ENCODE measurements at places on chromosomes 11 and 22.

- DNase-seq, result no peak
These were observed 143.4 kb downstream of the MAML2 start for GRCh38 chr11:96199563-96200025.

- no peak for DNase-seq
These were observed 14.0 kb downstream of the TRIM29 start for GRCh38 chr11:120123946-120124345.

DNA sequence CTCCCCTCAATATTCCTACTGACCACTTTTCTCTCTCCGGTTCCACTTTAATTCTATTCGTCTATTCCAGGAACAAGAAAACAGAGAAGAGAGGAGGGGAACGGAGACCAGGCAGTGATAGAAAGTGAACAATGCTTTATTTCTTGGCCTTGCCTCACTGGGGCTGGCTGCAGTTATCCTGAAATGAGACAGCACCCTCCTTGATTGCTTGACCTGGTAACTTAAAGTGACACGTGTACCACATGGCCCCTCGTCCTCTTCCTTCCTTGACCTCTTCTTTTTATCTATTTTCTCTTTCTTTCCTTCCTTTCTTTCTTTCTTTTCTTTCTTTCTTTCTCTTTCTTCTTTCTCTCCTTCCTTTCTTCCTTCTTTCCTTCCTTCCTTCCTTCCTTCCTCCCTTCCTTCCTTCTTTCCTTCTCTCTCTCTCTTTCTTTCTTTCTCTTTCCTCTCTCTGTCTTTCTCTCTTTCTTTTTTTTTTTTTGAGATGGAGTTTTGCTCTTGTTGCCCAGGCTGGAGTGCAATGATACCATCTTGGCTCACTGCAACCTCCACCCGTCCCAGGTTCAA, 52.8 kb upstream of the CLMP start:
- no peak for DNase-seq

DNA sequence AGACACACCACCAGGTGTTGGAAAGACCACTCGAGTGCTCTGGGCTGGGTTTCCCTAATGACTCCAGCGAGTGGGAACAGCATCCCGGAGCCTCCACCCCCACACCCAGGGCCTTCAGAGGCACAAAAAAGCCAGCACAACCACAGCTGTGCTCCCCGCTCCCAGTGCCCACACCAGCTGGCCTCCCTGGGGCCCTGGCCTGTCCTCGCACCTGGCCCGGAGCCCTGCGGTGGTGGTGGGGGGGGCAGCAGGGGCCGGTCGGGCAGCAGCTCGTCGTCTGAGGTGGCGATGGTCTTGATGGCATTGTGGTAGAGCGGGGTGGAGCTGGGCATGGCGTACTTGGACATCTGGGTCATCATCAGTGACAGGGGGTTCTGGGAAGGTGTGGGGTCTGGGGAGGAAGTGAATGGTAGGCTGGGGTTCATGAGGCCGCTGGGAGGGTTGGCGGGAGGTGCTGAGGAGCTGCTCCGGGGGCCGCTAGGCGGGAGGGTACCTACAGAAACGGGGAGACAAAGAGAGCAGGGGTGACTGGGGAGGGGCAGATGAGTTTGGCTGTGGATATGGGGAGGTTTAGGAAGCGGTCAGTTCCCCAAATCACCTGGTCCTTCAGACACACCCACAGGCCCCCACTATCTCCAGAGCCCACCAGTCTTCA, 16.1 kb downstream of the CXCR5 start:
- no peak for DNase-seq

- no peak for DNase-seq
These were observed 9.0 kb upstream of the NUCB2 start for GRCh38 chr11:17267576-17267975.

DNA sequence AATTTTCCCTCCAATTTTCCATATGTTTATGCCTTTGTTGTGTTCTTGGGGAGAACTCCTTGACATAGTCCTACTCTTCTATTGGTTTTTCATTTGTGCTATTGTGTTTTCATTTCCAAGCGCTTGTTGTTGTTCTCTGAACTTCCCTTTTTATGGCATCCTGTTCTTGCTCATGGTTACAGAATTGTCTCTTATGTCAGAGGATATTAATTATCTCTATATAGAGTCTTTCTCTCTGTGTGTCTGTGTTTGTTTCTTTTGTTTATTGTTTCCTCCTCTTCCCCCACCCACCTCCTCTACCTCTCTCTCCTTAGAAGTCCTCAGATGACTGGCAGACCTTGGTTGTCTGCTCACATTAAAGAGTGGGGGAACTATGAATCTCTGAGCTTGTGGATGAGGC, 69.9 kb downstream of the HORMAD2 start:
- DNase-seq, result no peak

DNA sequence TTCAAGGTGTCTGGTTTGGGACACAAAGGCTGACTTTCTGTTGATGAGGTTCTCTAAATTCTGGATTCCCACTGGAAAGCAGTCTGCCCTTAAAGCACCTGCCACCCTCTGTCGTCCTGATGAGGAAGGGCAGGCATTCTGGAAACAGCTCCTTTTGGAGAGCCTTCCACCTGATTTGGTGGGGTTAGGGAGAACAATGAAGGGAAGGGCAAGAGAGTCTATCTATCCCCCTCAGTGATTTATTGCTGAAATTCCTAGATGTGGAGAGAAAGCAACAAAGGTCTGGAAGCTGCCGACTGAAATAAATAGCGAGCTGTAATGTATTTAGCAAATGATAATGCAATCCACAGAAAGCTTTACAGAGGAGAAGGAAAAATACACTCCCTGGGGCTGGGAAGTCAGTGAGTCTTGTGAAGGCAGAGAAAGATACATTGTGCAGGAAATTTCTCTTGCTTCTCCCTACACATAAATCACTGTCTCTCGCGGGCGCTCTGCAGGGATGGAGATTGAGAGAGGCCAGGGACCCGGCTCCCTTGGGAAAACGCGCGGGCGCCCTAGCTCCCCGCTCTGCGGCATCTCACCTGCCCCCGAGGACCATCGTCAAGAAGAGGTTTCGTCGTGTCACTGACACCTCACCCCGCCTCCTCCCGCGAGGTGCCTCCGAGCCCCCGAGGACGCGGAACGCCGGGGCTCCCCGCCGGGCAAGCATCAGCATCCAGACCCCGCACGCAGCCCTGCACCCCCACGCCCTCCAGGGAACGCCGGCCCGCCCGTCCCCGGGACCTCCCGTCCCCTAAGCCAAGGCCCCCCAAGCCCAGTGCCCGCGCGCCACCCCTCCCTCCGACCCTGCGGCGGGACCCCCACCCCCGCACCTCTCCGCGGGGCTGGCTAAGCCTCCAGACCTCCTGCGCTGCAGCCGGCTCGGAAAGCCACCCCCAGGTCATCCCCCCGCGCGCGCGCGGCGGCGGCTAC, 673 bp downstream of the CDON start:
- DNase-seq, result no peak

DNA sequence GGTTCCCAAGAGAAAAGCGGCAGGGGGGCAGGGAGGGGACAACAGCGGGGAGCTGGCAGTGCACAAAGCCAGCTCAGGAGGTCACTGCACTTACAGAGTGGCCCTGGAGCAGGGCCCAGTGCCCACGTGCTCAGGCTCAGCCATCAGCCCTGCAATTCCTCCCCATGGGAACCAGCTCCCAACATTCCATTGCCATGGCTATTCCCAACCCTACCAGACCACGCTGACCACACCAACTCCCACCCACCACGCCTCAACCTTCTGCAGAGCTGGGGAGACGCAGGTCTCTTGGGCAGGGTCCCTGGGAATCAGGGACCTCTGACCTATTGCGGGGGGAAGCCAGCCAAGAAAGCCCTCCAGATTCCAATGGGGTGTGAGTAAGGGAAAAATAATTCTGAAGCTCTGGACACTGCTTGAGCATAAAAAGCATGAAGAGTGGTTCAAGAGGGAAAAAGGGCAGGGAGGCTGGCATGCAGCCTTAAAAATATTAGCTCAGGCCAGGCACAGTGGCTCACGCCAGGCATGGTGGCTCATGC, 38.3 kb upstream of the TFIP11 start:
- no peak for DNase-seq

GRCh38 chr11:131899950-131900580, 529.6 kb downstream of the NTM start:
- no peak for DNase-seq

- DNase-seq, result no peak
These were observed 5.1 kb upstream of the ARFGAP3 start for GRCh38 chr22:42862045-42862734.

GRCh38 chr22:32334660-32335365, 22.9 kb upstream of the RFPL3 start:
- no peak for DNase-seq

GRCh38 chr11:27907530-27907929, 200.4 kb downstream of the KIF18A start:
- no peak for DNase-seq

DNA sequence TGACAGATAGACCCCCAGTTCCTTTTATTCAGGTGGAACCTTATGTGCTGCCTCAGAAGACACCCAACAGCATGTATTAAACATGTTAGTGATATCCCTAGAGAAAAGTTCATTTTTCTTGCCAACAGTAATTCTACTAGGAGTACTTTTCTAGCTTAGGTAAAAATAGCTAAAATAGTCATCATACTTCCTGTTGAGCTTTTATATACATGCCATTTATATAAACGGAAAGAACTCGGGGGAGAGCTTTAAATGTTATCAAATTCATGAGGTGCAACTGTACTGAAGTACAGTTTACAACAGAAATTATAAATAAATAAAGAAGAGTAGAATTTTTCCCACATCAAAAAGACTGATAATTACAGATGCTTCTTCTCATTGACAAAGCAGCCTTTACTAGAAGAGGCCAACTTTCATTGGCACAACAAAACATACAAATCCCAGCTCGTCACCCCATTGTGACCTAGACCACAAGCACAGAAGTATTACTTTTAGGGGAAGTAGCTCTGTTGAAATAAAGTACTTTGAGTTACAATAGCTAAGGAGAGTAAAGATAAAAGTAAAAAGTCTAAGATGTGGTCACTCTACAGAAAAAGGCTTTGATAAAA, 59.1 kb upstream of the POU2AF2 start:
- no peak for DNase-seq

DNA sequence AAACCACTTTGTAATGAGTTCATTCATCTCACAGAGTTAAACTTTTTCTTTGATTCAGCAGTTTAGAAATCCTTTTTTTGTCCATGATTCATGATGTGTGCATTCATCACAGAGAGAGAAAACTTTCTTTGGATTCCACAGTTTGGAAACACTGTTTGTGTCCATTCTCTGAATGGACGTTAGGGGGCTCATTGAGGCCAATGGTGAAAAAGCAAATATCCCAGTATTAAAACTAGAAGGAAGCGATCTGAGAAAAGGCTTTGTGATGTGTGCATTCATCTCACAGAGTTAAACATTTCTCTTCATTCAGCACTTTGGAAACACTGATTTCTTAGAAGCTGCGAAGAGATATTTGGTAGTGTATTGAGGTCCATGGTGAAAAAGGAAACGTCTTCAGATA, 155.6 kb upstream of the TRIM48 start:
- DNase-seq, result no peak

- no peak for DNase-seq
These were observed 127.4 kb upstream of the CADM1 start for GRCh38 chr11:115631609-115632008.

DNA sequence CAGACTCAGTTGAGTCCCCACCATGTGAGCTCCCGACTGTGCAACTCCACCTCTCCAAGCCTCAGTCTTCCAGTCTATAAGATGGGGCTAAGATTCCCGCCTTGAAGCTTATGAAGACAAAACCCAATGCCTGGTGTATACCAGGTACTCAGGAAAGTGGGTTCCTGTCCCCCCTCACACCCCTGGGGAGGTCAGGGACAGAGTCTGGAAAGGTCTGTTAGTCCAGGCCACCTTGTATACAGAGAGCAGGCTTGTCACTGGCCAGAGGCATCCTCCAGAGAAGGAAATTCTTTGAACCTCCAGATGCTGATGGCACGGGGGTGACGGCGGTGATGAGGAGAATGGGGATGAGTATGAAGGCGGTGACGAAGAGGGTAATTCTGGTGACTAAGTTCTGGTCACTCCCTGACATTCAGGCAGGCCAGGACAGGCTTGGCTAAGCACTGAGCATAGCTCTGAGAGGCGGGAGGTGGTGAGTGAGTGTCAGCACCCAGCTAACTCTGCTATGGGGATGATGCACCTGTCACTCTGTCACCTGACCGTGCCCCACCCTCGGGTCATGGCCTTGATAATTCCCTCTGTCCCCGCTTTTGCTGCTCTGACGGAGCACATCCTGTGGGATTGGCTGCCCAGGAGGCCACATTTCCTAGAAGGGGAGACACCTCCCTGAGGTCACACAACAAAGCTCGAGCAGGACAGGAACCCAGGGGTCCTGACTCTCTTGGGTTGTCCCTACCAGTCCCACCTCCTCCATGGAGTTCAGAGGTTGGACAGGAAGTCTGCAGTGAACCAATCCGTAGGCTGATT, 30.9 kb upstream of the CSNK1E start:
- no peak for DNase-seq

DNA sequence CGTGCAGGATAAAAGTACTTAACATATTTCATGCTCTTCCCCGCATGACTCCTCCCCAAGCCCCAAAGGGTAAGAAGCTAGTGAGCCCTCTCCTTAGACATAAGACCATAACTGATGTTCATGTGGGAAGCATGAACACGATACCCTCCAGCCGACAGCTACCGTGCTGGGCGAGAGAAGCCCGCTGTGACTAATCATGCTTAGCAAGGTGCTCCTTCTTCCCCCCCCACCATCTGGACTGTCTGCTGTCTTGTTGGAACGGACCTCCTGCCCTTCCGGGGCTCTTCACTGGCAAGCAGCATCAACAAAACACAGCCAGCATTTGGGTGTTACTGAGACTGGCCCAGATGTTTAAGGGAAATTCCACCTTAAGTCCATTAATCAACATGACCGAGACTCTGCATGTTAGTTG, 200.6 kb downstream of the DBX1 start:
- no peak for DNase-seq

DNA sequence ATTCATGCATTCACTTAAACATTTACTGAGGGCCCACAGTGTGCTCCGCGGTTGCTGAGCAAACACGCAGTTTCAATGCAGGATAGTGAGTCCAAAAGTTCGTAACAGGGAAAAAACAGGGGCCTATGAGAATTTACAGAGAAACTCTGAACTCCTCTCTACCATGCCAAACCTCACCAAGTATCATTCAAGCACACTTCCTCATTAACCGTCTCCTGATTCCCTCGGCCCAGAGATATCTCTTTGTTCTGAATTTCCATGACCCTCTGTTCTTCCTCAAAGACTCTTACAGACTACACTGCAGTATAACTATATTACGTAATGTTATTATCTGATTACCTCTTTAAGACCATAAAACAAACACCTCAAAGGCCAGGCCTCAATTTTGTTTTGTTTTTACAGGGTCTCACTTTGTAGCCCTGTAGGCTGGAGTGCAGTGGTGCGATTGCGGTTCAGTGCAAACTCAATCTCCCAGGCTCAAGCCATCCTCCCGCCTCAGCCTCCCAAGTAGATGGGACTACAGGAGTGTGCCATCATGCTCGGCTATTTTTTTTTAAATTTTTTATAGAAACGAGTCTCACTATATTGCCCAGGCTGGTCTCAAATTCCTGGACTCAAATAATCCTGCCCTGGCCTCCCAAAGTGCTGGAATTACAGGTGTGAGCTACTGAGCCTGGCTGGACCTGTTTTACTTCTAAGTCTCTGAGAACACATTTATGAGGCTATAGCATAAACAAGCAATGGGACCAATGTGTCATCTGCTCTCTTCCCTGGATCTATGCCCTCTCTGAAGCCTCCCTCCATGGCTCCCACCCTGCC, 3.6 kb downstream of the HPS4 start:
- DNase-seq, result no peak
